GM13976 (cell line): ENCODE measurements at places on chromosomes 3 and 15.

DNA sequence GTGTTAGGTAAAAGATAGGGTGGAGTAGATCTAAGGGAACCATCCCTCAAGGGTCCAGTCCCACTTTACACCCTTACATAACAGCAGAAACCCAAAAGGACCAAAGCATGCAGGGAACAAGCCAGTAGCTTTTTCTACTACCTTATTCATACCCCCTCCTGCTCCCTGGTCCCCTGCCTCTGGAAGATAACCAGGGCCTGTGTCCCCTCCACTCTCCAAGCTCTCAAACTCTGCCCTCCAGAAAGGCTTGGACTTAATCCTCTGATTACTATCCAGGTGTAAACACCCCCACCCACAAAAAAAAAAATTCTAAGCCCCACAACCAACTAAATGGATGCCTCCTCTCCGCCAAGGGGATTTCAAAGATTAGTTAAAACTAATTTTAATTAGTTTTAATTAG, 33.9 kb upstream of the STRIT1 start:
- DNase-seq, result no peak

GRCh38 chr3:89565098-89565497, 457.7 kb downstream of the EPHA3 start:
- no peak for DNase-seq

DNA sequence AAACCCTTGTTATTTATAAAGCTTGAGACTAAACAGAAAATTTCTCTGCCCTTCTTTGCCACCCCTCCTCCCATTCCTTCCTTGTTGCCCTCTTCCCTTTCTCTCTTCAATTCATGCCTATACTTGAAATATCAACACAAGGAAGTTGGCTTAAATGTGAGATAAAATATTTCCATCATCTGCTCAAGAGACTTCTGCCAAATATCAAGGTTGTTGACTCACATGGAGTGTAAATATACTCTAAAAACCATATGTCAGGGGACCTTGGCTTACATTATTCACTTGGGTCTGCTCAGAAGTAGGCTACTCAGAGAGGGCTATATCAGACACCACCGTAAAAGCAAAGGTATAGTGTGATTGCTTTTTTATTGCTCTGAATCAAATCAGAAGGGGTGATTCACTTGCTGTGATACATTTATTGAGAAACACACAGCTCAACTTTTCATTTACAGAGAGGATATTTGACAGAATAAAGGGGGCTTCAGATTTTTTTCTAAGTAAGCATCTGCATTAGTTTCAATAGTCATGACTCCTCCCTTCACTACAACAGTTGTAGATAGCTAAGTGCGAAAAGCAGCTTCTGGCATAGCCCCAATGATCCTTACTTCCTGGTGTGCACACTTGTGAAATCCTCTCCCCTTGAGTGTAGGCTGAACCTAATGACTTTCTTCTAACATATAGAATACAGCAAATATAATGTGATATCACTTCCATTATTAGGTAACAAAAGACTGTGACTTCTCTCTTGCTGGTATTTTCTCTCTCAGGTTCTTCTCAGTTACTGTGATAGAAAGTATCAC, 386.2 kb downstream of the EFHB start:
- DNase-seq, result no peak

- no peak for DNase-seq
These were observed 97.6 kb downstream of the FRMD4B start for GRCh38 chr3:69288161-69288895.

- no peak for DNase-seq
These were observed 9.1 kb downstream of the PYDC2 start for GRCh38 chr3:191470080-191470479.

- DNase-seq, result no peak
These were observed 948.1 kb downstream of the FHIT start for GRCh38 chr3:60303160-60303559.

- no peak for DNase-seq
These were observed 242.4 kb upstream of the WNT5A start for GRCh38 chr3:55729546-55729945.

GRCh38 chr3:147119989-147120388, 286.4 kb downstream of the ZIC4 start:
- no peak for DNase-seq
